Stimulated activated CD4-positive, alpha-beta T cell treated with anti-CD3 and anti-CD28 coated beads, Interleukin-15, amount 100 ng/mL, for 1 hour (primary cell): ENCODE measurements at places on chromosomes 6 and 20.

- no peak for DNase-seq
Measured at GRCh38 chr6:156347656-156348055, 429.5 kb upstream of the ARID1B start.

DNA sequence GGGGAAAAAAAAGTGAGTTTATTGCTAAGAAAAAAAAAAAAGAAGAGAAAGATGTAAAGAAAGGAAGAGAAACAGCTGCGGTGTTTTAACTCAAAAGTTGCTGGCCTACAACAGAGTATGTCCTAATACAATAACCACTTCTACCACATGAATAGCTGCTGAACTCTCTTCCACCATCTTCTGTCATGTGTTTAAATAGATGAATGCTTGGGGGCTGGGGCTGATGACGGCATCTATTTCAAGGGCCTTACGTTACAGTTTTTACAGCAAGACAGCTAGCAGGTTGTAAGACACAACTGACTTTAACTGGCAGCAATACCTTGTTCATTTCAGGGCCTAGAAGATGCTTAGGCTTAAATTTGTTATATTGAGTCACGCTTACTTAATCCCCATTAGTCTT, 50.4 kb downstream of the MAP3K7 start:
- DNase-seq: no peak

DNA sequence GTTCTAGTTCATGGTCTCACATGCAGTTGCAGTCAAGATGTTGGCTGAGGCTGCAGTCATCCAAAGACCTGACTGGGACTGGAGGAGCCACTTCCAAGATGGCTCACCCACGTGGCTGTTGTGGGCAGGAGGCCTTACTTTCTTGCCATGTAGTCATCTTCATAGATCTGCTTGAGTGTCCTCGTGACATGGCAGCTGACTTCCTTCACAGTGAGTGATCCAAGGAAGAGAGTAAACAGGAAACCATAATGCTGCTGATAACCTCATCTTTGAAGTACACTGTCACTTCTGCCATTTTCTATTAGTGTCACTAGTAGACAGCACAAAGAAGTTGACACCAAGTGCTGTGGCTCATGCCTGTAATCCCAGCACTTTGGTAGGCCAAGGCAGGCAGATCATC, 40.1 kb upstream of the AKIRIN2 start:
- no peak for DNase-seq

GRCh38 chr6:57127763-57128162, 37.8 kb downstream of the ZNF451 start:
- DNase-seq: no peak

- DNase-seq: no peak
Measured at GRCh38 chr20:17530153-17530552, 1.0 kb downstream of the BFSP1 start.

DNA sequence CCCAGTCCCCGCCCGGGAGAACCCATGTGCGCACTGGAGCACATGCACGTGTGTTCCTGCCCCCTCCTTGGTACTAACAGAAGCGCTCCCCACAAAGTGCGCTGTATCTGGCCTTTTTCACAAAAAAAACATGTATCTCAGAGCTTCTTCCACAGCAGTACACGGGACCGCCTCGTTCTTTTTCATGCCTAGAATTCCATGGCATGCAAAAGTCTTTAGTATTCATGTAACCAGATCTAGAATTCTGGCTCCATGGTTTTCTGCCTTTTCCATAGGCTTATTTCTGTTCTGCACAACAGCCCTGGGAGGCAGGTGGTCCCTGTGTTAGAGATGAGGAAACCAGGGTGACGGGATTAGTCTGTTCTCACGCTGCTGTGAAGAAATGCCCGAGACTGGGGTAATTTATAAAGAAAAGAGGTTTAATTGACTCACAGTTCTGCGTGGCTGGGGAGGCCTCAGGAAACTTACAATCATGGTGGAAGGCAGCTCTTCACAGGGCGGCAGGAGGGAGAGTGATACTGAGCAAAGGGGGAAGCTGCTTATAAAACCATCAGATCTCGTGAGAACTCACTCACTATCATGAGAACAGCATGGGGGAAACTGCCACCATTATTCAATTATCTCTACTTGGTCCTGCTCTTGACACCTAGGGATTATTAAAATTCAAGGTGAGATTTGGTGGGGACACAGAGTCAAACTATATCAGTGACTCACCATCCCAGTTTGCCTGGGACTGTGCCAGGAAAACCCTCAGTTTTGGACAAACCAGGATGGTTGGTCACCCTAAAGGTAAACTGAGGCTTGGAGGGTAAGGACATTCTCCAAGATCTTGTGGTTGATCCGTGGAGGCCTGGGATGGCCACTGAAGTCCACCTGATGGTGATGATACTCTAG, 41.0 kb downstream of the C20orf203 start:
- DNase-seq: no peak

DNA sequence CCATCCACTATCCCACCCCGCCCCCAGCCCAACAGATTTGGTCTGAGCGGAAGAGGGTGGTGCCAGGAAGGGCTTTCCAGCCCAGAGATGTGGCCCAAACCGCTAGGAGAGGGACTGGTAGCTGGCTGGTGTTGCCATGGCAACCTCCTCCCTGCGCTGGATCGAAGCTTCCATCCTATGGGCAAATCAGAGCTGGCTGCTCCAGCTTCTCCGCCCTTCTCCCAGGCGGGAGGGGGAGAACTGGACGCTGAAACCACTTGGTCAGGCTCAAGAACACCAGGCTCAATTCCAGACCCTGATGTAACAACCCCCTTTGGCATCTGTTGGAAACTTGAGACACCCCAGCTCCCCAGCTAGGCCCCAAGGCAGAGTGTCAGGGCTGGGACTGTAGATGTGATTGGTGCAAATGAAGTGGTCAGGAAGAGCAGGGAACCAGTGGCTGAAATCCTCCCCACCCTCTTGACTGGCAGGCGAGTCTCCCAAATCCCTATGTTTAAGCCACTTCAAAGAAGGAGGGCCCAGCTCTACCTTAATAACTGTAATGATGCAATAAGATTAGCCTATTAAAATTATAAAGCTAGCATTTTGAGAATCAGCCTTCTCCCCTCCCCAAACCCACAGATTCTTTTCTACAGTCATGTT, 4.2 kb downstream of the RIMS4 start:
- DNase-seq: no peak

DNA sequence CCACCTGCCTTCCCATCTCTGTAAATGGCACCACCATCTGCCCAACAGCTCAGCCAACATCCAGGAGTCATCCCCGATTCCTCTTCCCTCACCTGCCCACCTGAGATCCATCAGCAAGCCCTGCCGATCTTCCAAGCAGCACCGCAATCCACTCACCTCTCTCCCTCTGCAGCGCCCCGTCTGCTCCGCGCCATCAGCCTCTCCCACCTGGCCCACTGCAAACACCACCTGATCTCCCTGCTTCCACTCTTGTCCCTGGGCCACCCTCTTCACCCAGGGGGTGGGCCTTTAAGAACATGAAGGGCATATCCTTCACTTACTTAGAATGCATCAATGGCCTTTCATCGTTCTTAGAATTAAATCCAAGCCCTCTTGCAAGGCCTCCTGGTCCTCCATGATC, 457.3 kb upstream of the SULF2 start:
- DNase-seq: no peak

DNA sequence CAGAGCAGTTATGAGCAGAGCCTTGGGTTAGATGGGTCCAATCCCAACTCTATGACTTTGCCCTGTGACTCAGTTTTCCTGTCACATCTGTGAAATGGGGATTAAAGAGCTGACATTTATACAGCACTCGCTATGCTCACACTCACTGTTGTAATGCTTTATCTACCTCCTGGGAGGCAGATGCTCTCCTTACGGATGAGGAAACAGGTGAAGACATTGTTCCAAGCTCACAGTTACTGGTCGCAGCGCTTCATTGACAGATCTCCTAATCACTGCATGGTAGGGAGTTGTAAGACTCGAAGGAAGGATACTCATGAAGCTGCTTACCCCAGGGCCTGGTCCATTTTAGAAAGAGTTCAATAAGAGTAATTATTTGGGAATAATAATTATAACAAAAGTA, 2.9 kb upstream of the MYLK2 start:
- no peak for DNase-seq

GRCh38 chr6:87654875-87655454, 47.1 kb downstream of the AKIRIN2 start:
- DNase-seq: no peak
